ENCODE measurements at places on chromosomes 2 and 18.

DNA sequence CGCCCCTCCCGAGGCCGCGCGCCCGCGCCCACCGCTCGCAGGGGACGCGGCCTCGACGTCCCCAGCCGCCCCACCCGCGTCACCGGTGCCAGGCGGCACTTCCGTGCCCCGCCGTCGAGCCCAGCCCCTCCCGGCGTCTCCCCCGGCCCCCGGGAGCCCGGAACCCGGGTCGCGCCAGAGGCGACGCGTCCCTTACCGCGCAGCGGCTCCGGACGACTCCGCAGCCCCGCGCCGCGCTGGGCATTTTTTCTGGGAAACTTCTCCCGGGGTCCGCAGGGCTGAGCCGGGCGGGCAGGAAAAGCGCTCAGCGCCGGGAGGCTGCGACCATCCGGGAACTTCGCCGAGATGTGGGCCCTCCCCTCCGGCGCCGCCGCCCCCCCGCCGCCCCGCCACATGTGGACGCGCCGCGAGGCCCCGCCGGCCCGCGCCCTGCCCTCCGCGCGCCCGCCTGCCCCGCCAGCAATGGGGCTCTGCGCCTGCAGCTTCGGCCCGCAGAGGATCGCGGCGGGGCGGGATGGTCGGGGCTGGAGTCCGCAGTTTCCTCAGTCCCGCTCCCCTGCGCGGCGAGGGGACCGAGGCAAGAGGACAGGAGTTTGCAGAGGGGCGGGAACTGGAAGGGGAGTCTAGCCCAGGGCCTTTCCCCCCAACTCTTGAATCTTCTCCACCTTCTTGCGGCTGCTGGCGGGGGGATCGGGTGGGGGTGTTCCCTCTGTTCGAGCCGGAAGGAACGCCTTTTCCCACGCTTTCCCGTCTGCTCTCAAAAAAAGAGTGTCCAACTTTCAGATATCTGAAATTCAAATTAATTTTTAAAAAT lies 81.5 kb downstream of the CHRNA1 start:
- peak; percentile 11 for DNase-seq

- DNase-seq: no peak
Measured at GRCh38 chr2:78201064-78201575, 678.9 kb upstream of the LRRTM4 start.

- DNase-seq: no peak
Measured at GRCh38 chr18:47323158-47323557, 71.7 kb upstream of the SKOR2 start.

- no peak for DNase-seq
Measured at GRCh38 chr2:170745305-170745704, 24.9 kb upstream of the ERICH2 start.

- no peak for DNase-seq
Measured at GRCh38 chr2:119723186-119723585, 36.5 kb upstream of the PTPN4 start.

GRCh38 chr2:88220718-88221117 lies 50.6 kb downstream of the THNSL2 start:
- DNase-seq: no peak

- no peak for DNase-seq
Measured at GRCh38 chr18:28781616-28782362, 604.9 kb upstream of the CDH2 start.

DNA sequence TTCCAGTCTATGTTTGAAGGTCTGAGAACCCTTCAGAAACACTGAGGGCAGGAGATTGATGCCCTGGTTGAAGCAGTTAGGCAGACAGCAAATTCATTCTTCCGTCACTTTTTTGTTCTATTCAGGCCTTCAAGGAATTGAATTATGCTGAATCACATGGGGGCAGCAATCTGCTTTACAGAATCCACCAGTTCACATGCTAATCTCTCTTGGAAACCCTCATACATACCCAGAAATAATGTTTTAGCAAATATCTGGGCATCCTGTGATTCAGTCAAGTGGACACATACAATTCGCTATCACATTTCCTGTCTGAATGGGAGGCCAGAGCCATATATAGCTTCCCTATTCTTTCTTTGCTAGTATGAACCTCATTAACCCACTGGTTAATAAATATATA lies 301.4 kb upstream of the CNTNAP5 start:
- DNase-seq: no peak

DNA sequence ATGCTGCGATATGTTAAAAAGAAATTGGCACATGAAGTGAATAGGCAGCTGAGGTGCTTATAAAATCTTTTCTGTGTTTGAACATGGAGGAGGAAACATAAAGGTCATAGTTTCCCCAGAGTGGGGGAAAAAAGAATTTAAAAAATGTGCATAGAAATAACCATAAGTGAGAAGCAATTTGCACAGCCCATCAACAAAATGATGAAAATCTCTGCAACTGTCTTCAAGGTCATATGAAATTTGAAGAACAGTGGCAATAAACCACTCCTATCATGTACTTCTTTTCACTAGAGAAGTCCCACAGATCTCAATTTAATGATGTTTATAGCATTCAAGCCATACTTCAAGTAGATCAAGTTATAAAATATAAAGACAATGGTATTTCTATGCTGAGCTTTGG lies 46.7 kb upstream of the ZNF804A start:
- DNase-seq: no peak

- DNase-seq: no peak
Measured at GRCh38 chr2:203759690-203760365, 53.4 kb downstream of the CD28 start.

DNA sequence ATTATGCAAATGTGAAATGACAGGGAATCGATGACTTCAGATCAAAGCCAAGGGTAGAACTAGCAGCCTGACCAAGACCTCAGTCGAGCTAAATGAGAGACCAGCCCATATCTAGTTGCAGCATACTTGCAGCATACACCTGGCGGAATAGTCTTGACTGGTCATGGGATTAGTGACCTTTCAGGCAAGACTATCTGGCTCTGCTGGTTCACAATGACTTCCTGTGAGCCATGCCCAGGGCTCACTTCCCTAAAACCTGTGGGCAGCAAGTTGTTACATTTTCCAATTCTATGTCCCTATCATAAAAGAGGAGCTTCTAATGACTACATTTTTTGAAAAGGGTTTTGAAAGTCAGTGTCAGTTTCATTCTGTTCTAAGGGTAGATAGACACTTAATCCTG lies 1624.9 kb upstream of the CELF4 start:
- DNase-seq: no peak

GRCh38 chr2:144390424-144391020 lies 129.4 kb downstream of the ZEB2 start:
- no peak for DNase-seq

GRCh38 chr18:6249170-6249569 lies 165.5 kb downstream of the L3MBTL4 start:
- DNase-seq: no peak

DNA sequence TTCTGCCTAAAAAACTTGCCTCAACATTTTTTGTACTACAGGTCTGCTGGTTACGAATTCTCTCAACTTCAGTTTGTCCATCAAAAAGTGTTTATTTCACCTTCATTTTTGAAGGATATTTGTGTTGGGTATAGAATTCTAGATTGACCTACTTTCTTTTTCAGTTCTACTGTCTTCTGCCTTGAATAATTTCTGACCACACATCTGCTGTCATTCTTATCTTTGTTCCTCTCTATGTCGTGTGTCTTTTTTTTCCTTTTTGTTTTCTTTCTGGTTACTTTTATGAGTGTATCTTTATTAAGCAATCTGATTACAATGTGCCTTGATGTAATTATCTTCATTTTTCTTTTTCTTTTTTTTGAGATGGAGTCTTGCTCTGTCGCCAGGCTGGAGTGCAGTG lies 25.3 kb downstream of the ADCY3 start:
- DNase-seq: no peak

Measured in stimulated activated CD4-positive, alpha-beta T cell treated with anti-CD3 and anti-CD28 coated beads, Interleukin-1b, Interleukin-23, amount 100 ng/mL, for 1 hour (primary cell).